ENCODE measurements at places on chromosomes 6 and 20.

DNA sequence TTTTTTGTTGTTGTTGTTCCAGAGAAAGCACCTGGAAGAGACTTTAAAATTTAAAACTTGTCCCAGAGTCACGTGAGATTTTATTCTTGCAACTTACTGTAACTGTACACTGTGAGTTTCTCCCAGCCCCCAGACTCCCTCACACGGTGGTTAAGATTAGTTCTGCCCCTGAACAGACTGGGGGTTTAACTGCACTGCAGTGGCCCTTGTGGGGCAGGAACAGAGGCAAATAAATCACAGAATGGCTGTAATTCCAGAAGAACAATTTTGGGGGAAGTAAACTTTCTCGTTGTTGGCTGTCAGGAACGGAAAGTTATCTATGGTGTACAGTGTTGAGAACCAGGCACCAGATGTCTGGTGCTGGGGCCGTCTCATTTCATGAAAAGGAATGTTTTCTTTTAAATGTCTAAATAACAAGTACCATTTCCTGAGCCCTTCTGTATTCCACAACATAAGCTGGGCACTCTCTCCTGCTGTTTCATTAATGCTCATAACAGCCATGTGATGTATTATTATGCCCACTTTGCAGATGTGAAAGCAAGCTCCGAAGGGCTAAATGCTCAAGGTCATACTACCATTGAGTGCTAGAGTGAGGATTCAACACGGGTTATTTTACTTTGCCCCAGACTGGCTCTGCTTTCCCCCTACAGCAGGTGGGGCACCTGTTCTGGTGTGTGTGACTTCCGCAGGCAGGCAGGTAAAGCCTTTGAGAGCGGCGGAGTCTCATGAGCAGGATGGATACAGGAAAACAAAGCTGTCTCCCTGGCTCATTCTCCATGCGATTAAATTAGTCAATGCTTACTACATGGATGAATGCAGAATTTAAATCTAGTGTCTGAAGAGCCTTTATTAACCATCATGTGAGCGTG, 30.5 kb downstream of the CNKSR3 start:
- no peak for DNase-seq

- no peak for DNase-seq
These were observed 32.6 kb downstream of the TFAP2B start for GRCh38 chr6:50851049-50851845.

DNA sequence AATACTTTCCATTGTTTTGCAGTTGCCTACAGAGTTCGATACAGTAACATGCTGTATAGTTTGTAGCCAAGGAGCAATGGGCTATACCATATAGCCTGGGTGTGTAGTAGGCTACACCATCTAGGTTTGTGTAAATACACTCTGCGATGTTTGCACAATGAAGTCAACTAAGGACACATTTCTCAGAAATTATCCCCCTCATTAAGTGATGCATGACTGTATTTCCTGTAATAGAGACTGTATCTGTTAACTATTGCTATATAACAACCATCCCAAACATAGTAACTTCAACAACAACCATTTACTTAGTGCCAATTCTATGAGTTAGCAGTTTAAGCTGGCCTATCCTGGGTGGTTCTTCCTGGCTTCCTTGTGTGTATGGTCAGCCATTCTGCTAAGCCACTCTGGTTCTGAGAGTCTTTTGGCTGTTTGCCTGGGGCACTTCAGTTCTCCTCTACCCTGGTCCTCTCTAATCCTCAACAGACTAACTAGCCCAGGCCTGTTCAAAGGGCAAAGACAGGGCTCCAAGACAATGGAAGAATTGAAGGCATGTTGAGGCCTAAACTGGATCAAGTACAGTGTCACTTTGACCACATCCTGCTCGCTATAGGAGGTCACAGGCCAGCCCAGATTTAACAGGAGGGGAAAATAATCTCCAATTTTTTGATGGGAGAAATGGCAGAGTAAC, 124.0 kb downstream of the PLCB1 start:
- DNase-seq, result no peak

DNA sequence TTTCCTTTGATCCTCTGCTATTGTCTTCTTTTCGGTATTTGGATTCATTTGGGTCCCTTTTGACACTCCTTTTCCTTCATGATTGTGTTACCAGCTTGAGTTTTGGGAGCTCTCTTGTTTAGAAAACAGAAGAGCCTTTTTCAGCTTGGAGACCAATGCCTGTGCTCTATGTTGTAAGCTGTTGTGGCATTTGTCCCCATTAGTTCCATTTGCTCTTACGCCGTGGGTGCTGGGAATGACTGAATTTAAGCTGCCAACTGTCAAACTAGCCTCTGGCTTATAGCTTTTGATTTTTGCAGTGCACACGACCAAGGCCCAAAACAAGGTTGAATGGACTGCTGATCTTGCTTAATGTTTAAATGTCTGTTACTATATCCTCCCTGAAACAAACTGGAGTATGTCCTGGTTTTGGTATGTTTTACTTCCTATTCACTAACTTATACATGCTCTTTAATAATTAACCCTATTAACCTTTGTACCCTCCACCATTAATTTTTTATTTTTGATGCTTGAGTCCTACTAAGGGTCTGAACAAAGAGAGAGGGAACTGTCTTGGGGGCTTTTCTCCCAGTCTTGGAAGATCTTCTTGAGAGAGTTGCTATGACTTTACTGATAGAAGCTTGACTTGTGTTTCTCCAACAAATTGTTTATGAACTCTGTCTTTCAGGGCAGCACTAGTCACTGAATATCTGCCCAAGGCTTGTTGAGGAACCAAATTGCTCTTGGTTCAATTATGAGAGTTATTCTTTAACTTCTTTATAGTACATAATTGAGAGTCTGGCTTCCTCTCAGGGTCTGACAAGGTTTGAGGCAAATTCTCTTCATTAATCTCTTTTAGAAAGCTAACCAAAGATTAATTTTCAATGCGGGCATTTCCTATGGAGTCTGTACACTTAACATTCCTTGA, 100.3 kb upstream of the SIRPG start:
- DNase-seq, result no peak
